ENCODE measurements at places on chromosomes 3 and 15. TPM values are rescaled to one million over a fixed set of nuclear protein-coding genes. Genes with fewer than 3 reads are reported as not detected.

GRCh38 chr15:36612063-36612788 is 32.8 kb downstream of the CDIN1 start:
- no peaks in the 10 kb centered on the region for H3K36me3 ChIP-seq
- no peak for DNase-seq
- H3K4me1 ChIP-seq = no peaks in the 10 kb centered on the region
- no peak overlapping the region for H3K4me3 ChIP-seq
- no peak overlapping the region for H3K27ac ChIP-seq

The MAP2K5 gene
- 37.8 TPM for total RNA-seq

- peaks cover 8% of the 10 kb centered on the region for H3K4me1 ChIP-seq
- H3K36me3 ChIP-seq = peaks cover 5% of the 10 kb centered on the region
- H3K27ac ChIP-seq = no peak overlapping the region
- no peak for DNase-seq
Measured at GRCh38 chr3:10375296-10376053, 54.6 kb upstream of the SEC13 start.

The C3orf49 gene
- total RNA-seq = not detected

The ZNF445 gene
- 18.4 TPM for total RNA-seq
